ENCODE measurements at places on chromosomes 2 and 18.

DNA sequence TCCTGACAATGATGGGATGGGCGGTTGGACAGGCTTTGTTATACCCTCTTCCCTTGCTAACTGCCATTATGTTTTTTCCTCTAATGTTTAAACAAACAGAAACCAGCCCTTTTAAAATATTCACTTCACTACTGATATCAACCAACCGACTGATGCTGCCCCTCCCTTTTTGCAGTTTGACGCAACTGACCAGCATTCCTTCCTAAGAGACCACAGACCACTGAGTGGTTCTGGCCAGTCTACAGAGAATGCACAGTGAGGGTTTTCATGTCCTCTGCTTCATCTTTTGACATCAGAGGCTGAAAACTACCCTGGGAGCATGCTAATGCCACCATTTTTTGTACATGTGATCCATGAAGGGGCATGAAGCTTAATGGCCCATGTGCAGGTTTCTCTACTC, 85.3 kb downstream of the CYP26B1 start:
- no peak for DNase-seq

DNA sequence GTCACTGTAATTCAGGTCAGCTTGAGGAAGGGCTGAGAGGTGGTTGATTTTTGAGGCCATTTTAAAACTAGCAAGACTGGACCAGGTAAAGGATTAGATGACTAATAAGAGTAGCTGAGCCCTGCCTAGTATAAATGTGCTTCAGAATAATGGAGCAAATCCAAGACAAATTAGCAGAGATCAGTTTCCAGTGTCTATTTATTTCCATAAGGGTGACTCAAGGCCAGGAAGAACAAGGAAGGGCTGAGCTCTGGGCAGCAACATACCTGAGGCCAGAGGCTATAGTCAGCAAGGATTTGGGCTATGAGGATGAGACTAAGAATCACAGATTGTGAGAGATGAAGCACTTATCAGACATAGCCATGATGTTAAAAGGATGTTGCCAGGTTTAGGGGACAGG, 339.0 kb upstream of the LRRTM1 start:
- no peak for DNase-seq

GRCh38 chr2:26805241-26805676, 19.4 kb downstream of the CENPA start:
- DNase-seq = no peak

GRCh38 chr18:79445221-79445620, 49.5 kb downstream of the NFATC1 start:
- DNase-seq = no peak

DNA sequence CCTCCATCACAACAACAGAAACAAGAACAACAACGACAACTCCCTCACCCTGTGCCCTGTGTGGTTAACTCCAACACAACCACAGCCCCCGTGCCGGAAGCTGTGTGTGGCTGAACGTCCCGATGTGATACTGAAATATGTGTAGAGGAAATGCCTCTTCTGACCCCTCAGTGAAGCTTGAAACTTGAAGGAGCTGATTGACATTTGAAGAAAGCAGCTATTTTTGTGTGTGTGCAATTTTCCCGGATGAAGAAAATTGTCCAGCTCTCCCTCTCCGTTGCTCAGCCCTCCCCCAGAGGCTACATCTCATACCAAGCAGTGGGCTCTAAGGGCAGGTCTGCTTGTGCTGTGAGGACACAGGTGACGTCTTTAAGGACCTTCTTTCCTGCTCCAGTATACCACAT, 173.8 kb downstream of the ICOS start:
- no peak for DNase-seq

DNA sequence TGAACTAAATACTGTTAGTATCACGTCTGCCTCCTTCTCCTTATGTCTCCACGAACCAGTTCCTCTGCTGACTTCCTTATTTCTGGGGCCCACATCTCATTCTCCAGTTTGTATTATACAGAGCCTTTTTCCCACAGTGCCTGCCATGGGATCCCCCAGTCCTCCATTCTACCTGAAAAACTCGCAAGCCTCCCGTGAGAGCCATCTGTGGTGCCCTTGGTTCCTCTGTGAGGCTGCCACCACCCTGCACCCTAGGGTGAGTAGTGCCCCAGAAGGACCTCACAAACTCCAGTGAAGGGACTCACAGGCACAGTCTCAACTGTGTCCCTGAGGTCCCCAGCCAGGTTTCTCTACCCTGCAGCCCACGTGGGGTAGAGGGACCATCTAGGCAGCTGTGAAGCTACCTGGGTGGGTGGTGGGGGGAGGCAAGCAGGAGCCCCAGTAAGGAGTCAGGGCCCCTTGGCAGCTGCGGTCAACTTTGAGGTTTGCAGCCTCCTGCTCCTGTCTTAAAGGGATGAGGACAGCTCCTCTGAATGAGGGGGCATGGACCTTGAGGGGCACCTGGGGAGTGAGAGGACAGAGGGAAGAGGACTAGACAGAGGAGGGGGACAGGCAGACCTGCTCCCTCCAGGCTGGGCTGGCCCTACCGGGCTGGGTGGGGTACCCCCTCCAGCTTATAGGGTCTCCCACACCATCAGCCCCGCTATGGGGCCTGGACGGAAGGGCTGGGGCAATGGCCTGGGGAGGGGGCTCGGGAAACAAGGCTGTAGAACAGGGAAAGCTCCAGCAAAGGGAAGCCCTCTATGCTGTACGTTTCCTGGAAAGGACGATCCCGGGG, 1.0 kb downstream of the PSTPIP2 start:
- DNase-seq = no peak

- DNase-seq = no peak
Observed at GRCh38 chr18:12497296-12497695, 89.6 kb downstream of the PRELID3A start.

- DNase-seq = no peak
Observed at GRCh38 chr2:217711188-217711587, 291.6 kb downstream of the TNS1 start.

- peak; percentile 23 for DNase-seq
Observed at GRCh38 chr18:35376742-35377695, at the start of gene ZNF396. ZNF396 (minus strand) TSS chr18:35377337; CDS start chr18:35374292, 3,045 bp downstream.

DNA sequence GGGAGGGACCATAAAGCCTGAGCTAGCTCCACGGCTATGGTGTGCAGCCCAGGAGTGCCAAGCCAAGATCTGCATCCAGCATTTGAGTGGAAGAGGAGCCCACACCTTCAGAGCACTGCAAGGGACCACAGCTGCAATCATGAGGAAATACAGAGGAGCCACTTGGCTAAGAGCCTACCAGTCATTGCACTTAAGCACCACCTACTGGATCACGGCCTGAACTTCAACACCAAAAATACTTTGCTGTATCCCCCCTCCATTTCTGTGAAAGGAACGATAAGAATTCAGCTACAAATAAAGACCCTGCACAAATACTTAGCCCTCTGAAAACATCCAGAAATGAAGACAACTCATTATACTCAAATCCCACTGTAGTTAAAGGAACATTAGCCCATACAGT, 545.3 kb downstream of the TSN start:
- no peak for DNase-seq

Measured in stimulated activated CD4-positive, alpha-beta T cell treated with anti-CD3 and anti-CD28 coated beads, Interleukin-1b, Interleukin-23, amount 100 ng/mL, for 1 hour (primary cell).